Mammary microvascular endothelial cell (primary cell): ENCODE measurements at places on chromosomes 3 and 15. TPM values are rescaled to one million over a fixed set of nuclear protein-coding genes. Genes with fewer than 3 reads are reported as not detected.

TRIM42 gene
- total RNA-seq = not detected in 2 replicates

TRPM1 gene
- under 0.01 and 0.60 TPM in 2 replicates for total RNA-seq

CELF6 gene
- 0.13 TPM in 1 of 2 replicates, not detected in the other for total RNA-seq

SLC9C1 gene
- total RNA-seq = not detected in 2 replicates

C3orf22 gene
- not detected in 2 replicates for total RNA-seq

STRIT1 gene
- total RNA-seq = not detected in 2 replicates

TIMP4 gene
- total RNA-seq = 0.67 and 0.98 TPM in 2 replicates

SHISA5 gene
- 334 and 357 TPM in 2 replicates for total RNA-seq

MUC13 gene
- total RNA-seq = not detected in 2 replicates

APH1B gene
- total RNA-seq = 12.6 and 20.3 TPM in 2 replicates

SLC30A4 gene
- 4.6 and 6.9 TPM in 2 replicates for total RNA-seq

TICRR gene
- total RNA-seq = 6.0 and 6.7 TPM in 2 replicates

AADAC gene
- 0.39 and 0.87 TPM in 2 replicates for total RNA-seq

CACNA1D gene
- total RNA-seq = not detected in 2 replicates

GOLGA6L10 gene
- 0.05 and 0.13 TPM in 2 replicates for total RNA-seq

ISLR gene
- not detected in 2 replicates for total RNA-seq

SLC35A5 gene
- 18.9 and 33.6 TPM in 2 replicates for total RNA-seq

FETUB gene
- not detected in 2 replicates for total RNA-seq

SLC27A2 gene
- total RNA-seq = 0.34 and 1.2 TPM in 2 replicates

VILL gene
- total RNA-seq = 4.2 and 4.3 TPM in 2 replicates

CD200 gene
- total RNA-seq = 1.4 and 1.7 TPM in 2 replicates

NEK10 gene
- total RNA-seq = 0.13 and 0.30 TPM in 2 replicates

GOLGA8S gene
- total RNA-seq = 0.07 TPM in 1 of 2 replicates, not detected in the other

BTLA gene
- total RNA-seq = not detected in 2 replicates

FBN1 gene
- total RNA-seq = 29.1 and 31.7 TPM in 2 replicates

RBSN gene
- 12.9 and 15.2 TPM in 2 replicates for total RNA-seq

GP5 gene
- total RNA-seq = 0.13 TPM in 1 of 2 replicates, not detected in the other

NRROS gene
- total RNA-seq = 8.3 and 10.2 TPM in 2 replicates

PRR20G gene
- total RNA-seq = not detected in 2 replicates

C2CD4A gene
- total RNA-seq = 0.15 TPM in 1 of 2 replicates, not detected in the other

PLCH1 gene
- not detected in 2 replicates for total RNA-seq

NPAP1 gene
- total RNA-seq = not detected in 2 replicates

ALPK3 gene
- total RNA-seq = 22.2 and 30.7 TPM in 2 replicates

C3orf70 gene
- total RNA-seq = 2.1 and 3.1 TPM in 2 replicates

RBP2 gene
- not detected in 2 replicates for total RNA-seq

IQCB1 gene
- total RNA-seq = 10.0 and 15.5 TPM in 2 replicates

TKT gene
- total RNA-seq = 544 and 550 TPM in 2 replicates

THUMPD3 gene
- total RNA-seq = 13.9 and 33.5 TPM in 2 replicates

ASB14 gene
- total RNA-seq = not detected in 2 replicates

ALS2CL gene
- total RNA-seq = 9.8 and 11.2 TPM in 2 replicates

FOXB1 gene
- total RNA-seq = not detected in 2 replicates

LTK gene
- 0.10 and 0.73 TPM in 2 replicates for total RNA-seq

PRKCD gene
- total RNA-seq = 4.1 and 8.5 TPM in 2 replicates

TCAIM gene
- 24.1 and 26.8 TPM in 2 replicates for total RNA-seq
